SHP77 (cell line): ENCODE measurements at places on chromosomes 7 and 10.

DNA sequence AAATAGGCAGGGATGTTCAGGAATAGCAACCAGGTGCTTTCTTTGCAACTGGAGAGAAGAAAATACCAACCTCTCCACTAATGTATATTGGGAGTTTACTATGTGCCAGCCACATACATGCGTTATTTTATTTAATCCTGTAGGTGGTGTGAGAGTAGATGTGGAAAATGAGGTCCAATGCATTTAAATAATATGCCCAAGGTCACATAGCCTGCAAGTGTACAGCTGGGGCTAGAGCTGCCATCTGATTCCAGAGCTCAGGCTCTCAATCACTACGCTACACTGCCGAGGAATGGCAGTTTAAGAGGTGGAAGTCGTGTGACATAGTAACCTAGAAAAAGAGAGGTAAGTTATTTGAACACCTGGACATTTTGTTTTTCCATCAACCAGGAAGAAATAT, 277.0 kb downstream of the EXOC4 start:
- peak; percentile 65 for DNase-seq

DNA sequence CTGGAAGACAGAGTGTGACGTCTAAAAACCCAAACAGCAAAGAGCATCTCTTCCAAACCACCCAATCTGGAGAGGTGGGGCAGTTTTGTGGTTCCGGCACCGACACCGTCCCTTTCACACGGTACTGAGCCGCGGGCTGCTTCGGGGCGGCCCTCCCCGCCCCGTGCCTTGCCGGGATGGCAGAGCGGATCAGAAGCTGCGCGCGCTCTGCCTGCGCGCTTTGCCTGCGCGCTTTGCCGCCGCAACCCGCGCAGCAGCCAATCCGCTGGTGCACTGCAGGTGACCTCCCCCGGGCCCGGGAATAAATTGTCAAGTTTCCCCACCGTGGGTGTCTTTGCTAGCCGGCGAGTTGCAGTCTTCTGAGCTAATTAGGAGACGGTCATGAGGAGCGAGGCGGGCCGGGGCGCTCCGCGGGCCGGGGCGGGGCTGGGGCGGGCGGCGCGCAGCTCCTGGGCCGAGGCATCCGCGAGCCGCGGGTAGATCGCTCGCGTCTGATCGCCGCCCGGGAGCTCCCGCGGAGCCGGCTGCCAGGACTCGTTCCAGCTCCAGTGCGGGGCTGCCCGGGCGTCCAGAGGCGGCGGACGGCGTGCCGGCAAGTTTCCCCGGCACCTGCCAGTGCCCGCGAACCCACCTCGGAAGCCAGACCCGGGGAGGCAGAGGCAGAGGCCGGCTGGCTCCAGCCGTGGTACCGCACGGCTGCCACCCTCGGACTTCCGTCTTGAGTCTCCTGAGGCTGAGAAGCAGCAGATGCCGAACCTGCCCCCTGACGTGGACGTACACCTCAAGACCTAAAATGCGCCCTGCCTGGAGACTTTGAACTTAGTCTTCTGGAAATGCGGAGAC, 536.0 kb upstream of the GALNT17 start:
- DNase-seq: no peak

GRCh38 chr7:47609803-47610452, 28.0 kb upstream of the TNS3 start:
- no peak for DNase-seq

- no peak for DNase-seq
Observed at GRCh38 chr10:29746080-29746797, 111.5 kb upstream of the SVIL start.

DNA sequence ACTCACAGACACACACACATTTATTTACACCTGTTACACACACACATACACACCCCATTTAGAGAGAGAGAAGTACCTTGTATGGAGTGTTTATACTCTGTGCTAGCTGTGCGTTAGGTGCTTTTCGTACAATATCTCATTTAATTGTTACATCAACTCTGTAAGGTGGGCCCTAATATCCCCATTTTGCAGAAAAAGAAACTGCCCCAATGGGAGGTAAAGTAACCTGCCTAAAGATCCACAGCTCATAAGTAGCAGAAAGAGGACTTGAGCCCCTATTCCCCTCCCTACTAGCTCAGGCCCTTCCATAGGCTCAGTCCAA, 23.8 kb upstream of the RBM20 start:
- DNase-seq: no peak

DNA sequence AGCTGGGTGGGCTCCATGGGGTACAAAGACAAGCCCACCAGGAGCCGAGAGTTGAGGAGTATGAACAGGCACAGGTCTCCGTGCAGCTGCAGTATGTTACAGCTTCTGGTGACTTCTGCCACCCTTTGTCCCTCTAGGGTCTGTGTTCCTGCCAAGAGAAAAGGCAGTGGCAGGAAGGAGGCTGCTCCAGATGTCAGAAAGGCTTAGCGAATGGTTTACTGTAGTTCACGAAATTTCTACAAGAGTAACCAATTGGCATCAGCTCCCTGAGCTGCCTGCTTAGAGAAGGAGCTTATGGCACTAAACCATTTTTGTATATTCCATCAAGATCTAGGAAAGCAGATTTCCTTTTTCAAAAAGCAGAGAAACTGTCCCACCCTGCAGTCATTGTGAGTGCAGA, 48.2 kb upstream of the TMEM72 start:
- DNase-seq: no peak

DNA sequence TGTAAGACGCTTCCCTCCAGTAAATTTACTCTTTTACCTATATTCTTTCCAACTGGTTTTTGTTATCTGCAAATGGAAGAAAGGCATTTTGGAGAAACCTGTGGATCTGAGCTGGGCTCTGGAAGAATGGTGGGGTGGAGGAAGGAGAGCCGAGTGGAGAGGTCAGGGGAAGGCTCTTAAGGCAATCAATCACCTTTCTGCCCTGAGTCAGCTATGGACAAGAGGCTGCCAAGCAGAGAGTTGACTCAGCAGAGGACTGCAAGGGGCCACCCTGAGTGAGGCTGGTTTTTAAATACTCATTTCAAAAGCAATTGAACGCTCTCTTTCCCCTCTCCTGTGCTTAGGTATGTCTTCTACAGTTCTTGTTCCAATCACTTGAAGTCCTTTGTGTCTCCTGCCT, 81.8 kb downstream of the SPAG6 start:
- no peak for DNase-seq
